ENCODE measurements at places on chromosomes 16 and 17.

DNA sequence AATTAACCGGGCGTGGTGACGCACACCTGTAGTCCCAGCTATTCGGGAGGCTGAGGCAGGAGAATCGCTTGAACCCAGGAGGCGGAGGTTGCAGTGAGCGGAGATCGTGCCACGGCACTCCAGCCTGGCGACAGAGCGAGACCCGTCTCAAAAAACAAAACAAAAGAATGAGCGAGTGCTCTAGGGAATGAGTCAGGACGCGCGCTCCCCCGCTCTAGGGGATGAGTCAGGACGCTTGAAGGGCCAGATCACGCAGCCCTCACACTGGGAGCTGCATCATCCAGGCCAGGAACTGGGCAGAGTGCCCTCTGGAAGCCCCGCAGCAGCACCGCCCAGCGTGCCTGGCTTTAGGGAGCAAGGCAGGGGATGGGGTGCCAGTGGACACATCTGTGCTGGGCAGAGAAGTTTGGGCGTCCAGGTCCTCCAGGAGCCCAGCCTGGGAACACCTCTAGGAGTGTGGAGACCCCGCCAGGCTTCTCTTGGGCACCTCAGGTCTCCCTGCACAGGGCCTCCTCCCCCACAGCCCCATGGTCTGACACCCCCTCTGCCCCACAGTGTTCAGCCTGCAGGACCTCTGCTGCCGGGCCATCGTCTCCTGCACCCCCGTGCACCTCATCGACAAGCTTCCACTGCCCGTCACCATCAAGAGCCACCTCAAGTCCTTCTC, 3.9 kb upstream of the WFIKKN1 start:
- no peak for DNase-seq

- peak; percentile 26 for DNase-seq
Observed at GRCh38 chr17:49567871-49568694, 7.6 kb upstream of the NXPH3 start.

DNA sequence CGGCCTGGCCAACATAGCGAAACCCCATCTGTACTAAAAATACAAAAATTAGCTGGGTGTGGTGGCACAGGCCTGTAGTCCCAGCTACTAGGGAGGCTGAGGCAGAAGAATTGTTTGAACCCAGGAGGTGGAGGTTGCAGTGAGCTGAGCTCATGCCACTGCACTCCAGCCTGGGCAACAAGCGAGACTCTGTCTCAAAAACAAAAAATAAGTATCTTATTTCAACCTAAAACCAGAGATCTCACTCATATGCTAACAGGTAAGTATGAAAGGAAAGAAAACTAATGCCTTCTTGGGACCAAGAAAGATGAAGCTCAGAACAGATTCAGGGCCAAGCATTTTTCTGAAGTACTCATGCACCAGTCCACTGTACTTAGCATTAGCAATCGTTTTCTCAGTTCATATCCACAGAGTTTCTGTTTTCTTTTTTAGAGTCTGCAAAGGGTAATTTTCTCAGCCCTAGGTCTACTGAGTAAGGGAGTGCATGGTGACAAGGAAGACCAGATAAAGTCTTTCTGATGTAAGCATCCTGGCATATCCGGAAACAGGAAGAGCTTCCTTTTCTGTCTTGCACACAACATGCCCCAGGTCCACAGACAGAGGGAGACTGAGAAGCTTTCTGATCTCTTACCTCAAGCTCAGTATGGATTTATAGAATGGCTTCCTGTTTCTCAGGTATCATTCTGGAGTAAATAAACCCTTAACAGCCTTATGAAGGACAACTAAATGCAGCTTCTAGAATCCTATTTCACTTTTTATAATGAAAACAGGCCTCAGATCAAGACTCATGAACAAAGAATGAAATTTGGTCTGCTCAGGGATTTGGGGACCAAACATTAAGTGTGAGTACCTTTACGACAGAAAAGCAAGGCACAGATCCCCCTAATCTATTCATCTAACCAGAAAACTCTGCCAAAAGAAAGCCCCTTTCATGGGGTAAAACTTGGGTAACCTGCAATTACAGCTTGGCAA, 38.7 kb upstream of the FOXJ1 start:
- no peak for DNase-seq

GRCh38 chr16:67054901-67055300, 26.0 kb downstream of the CBFB start:
- no peak for DNase-seq

DNA sequence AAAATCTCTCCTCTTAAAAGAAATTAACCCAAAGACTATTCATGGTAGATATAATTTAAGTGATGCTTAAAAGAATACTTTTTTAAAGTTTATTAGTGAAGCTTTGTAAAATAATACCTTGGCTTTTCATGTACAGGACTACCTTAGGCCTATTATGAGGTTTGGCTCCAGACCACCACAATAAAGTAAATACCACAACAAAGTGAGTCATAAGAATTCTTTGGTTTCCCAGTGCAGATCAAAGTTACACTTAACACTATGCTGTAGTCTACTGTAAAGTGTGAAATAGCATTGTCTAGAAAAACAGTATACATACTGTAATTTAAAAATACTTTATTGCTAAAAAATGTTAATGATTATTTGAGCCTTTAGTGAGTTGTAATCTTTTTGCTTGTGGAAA, 31.7 kb downstream of the CLTC start:
- DNase-seq, result no peak

DNA sequence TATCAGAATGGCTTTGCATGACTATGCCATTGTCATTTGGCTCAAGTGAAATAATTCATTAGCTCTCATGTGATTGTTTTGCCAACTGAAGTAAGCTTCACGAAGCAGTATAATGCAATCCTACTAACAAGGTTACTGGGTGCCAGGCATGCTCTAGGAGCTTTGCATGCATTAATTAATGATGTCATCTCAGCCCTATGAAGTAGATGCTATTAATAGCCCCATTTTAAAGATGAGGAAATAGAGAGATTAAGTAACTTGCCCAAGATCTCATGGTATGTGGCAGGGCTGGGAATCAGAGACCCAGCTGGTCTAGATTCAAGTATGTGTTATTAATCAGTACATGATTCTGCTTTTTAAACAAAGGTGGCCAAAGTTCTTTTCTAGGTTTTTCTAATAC, 14.1 kb downstream of the KRT39 start:
- no peak for DNase-seq

- no peak for DNase-seq
Observed at GRCh38 chr17:82449131-82449882, 1.2 kb downstream of the CYBC1 start.

GRCh38 chr17:75531721-75532072, 6.2 kb downstream of the LLGL2 start:
- no peak for DNase-seq

GRCh38 chr17:364766-365165, 12.2 kb upstream of the RPH3AL start:
- DNase-seq, result no peak

DNA sequence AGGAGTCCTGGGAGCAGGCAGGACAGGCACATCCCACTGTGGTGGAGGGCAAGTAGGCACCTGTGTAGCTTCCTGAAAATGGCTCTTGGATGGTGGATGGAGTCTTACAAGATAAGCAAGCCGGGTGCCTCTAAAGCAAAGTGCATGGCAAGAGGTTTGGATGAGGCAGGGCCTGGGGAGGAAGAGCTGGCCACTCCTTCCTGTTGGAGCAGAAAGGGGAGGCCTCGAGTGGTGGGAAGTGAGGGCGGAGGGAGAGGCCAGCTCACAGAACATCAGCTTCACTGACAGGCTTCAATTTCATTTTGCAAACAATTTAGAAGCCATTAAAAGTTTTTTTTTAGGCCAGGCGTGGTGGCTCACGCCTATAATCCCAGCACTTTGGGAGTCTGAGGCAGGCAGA, 31.0 kb downstream of the CD300A start:
- no peak for DNase-seq

DNA sequence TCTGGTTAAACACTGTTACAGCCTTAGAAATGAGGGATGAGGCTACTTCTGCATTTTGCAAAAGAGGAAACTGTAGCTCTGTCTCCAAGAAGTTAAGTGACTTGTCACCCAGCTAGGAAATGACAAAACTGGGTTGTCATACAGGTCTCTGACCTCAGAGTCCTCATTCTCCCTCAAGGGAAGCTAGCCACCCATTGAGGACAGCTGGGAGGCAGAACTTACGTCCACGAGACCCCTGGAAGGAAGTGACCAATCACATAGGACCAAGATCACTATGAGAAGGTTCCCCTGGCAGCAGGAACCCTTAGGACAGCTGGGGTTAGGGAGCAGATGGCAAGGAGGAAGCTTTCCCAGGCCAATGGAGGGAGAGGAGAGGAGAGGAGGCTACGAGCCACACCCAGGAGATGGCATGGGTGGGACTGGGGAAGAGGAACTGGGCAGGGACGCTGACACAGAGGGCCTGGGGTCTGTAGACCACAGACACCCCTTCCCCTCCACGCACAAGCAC, 11.2 kb downstream of the METTL22 start:
- no peak for DNase-seq

DNA sequence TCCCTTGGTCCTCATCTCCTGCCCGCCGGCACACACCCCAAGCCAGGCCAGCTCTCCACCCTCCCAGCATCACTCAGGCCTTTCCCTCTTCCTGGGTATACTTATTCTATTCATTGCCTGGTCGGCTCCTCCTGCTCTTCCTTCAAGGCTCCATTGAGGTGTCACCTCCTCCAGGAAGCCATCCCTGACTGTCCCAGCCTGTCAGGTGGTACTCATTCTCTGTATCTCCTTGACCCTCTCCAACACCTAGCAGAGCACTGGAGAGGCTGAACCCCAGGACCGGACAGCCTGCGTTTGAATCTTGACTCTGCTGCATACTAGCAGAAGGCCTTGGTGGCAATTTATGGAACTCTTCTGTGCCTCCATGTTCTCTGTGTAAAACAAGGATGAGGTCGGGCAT, 428 bp upstream of the TNFRSF13B start:
- no peak for DNase-seq

DNA sequence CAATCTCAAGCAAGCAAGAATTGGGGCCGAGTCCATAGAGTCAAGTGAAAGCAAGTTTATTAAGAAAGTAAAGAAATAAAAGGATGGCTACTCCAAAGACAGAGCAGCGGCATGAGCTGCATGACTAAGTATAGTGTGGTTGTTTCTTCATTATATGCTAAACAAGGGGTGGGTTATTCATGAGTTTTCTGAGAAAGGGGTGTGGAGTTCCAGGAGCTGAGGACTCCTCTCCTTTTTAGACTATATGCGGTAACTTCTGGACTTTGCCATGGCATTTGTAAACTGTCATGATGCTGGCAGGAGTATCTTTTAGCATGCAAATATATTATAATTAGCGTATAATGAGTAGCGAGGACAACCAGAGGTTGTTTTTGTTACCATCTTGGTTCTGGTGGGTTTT, 819.9 kb downstream of the KCNJ2 start:
- DNase-seq, result no peak

- no peak for DNase-seq
Observed at GRCh38 chr17:51818777-51819176, 339.7 kb downstream of the CA10 start.

DNA sequence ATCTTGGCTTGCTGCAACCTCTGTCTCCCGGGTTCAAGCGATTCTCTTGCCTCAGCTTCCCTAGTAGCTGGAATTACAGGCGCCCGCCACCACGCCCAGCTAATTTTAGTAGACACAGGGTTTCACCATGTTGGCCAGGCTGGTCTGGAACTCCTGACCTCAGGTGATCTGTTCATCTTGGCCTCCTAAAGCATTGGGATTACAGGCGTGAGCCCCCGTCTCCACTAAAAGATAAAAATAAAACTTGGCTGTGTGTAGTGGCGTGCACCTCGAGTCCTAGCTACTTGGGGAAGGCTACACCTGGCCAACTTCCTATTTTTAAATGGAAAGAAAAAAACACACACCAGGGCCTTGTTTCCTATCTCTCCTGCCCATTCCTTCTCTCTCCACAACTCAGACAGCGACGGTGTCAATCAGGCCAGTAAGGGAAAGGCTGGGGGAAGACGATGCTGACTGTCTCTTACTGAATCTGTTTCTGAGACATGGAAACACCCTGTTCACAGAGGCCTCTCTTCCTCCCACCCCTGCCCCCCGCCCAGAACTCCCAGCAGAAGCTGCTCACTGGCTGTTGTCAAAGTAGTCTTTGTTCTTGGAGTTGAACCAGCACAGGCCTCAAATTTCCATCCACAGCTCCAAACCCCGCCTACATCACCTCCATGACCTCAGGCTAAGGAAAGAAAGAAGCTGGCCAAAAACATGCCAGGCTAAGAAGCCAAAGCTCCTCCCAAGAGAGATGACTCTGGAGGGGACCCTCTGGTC, 96.6 kb downstream of the NXN start:
- DNase-seq, result no peak

DNA sequence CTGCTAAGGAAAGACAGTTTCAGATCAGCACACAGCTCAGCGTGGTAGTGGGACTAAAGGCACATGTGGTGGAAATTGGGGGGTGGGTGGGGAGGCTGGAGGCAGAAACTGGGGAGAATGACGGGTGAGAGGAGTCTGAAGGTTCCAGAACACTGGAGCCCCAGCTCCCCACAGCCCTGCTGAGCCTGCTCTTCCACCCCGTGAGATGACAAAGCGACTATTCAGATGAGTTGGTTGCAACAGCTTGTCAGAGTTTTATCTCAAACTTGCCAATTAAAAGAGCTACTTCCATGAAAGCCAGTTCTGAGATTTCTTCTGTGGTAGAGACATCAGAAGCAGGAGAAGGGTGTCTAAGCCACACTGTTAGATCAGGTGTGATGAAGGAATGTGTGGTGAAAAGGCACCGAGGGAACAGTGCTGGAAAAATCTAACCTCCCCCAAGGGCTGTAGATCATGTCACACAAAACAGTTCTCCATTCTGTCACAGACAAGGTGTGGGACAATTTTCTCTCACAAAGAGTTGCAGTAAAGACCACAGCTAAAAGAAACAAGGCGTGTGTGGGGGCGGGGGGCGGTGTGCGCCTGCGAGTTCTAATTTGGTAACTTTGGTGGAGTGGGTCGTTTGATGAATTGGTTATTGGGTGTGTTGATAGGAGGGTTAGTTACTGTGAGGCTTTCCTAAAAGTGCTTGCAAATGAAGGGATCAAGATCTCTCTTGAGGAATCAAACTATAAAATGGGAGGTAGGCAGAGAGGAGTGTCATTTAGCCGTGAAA, 39.0 kb downstream of the CCDC182 start:
- no peak for DNase-seq

Measured in NCI-H187 (cell line).